ENCODE measurements at places on chromosomes 16 and 17.

DNA sequence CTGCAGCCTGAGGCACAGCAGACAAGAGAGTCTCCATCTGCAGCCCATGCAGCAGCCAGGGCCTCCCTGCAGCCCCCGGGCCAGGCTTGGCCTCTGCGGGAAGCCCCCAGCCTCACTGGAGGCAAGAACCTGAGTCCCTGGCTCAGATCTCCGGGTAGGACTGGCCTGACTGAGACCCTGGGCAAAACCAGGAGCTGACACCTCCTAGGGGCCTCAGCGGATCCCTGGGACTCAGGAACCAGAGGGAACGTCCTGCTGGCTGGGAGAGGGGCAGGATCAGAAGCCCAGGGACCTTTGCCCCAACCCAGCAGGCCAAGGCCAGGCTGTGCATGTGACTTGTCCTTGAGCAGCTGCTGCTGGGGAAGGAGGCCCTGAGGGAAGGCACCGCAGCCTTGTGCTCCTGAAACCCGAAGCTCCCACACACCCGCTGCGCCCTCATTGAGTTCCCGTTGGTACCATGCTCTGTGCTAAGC, 1.7 kb upstream of the PRSS21 start:
- no peak for DNase-seq

DNA sequence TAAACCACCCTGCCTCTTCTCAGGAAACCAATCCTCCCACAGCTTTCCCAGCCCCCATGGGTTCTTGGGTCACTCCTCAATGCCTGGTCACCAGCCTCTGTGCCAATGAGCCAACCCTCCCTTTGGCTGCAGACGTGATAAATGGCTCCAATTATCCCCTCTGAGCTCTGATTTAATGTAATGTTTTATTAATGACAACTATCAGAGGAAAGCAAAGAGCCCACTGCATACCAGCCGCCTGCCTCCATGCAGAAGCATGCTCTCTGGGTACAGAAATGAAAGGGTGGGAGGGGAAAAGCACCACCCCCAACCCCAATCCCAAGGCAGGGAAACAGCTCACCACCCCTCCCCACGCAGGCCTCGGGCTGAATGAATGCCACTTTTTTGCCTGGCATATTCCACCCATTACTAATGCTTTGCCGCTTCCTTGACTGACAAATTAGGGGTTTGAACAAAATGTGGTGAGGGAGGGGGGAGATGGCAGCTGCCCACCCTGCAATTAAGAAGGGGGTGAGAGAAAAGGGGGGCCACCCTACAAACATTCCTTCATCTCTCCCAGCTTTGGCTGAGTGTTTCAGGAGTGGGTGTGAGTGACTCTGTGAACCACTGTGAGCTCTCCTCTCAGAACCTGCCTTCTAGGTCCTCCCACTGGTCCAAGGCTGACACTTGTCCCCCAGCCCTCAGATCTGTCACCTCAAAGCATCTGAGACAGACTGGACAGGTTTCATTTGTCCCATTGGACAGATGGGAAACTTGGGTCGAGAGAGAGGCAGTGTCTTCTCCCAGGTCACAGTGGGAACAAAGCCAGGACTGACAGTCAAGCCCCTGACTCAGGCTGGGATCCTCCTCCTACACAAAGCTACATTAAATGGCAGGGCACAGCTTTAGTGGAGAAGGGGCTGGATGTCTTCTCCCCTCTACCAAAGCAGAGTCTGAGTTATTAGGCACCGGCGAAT, 161.5 kb downstream of the TMEM132E start:
- peak; percentile 38 for DNase-seq

DNA sequence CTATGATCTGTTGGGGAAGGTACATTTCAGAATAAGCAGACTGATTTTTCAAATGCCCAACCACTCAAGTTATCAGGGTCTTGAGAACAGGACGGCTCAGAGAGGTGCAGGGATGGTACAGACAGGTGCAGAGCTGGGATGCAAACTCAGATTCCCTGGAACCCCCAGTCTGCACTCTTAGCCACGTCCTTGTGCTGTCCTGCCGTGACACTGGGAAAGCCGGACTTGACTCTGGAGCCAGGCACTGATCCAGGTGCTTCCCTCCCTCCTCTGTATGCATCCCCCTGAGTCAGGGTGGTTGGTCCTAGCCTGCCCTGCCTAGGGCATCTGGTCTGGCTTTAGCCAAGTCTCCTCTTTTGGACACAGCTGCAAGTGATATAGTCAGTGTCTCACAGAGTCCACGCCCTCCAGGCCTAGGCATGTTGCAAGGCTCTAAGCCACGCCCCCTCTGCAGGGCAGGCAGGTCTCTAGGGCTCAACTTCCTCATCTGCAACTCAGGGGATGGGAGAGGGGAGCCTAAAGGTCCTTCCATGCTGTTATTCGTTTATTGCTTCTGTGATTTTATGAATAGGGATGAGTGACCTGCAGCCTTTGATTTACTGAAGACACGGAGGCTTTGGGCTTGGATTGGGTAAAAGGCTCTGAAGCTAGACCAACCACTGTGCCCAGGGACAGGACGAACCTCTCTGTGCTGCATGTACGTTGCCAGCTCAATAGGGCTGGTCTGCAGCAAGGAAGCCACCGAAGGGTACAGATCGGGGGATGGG, 97.3 kb downstream of the SDK2 start:
- DNase-seq = no peak

DNA sequence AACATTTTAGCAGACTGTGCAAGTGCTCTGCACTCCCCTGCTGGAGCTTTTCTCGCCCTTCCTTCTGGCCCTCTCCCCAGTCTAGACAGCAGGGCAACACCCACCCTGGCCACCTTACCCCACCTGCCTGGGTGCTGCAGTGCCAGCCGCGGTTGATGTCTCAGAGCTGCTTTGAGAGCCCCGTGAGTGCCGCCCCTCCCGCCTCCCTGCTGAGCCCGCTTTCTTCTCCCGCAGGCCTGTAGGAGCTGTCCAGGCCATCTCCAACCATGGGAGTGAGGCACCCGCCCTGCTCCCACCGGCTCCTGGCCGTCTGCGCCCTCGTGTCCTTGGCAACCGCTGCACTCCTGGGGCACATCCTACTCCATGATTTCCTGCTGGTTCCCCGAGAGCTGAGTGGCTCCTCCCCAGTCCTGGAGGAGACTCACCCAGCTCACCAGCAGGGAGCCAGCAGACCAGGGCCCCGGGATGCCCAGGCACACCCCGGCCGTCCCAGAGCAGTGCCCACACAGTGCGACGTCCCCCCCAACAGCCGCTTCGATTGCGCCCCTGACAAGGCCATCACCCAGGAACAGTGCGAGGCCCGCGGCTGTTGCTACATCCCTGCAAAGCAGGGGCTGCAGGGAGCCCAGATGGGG, 3.1 kb downstream of the GAA start:
- DNase-seq = no peak

GRCh38 chr17:68378268-68379176, 78.8 kb downstream of the WIPI1 start:
- peak; percentile 87 for DNase-seq

- DNase-seq = no peak
These were observed 314.2 kb downstream of the FOXL1 start for GRCh38 chr16:86892509-86892908.

DNA sequence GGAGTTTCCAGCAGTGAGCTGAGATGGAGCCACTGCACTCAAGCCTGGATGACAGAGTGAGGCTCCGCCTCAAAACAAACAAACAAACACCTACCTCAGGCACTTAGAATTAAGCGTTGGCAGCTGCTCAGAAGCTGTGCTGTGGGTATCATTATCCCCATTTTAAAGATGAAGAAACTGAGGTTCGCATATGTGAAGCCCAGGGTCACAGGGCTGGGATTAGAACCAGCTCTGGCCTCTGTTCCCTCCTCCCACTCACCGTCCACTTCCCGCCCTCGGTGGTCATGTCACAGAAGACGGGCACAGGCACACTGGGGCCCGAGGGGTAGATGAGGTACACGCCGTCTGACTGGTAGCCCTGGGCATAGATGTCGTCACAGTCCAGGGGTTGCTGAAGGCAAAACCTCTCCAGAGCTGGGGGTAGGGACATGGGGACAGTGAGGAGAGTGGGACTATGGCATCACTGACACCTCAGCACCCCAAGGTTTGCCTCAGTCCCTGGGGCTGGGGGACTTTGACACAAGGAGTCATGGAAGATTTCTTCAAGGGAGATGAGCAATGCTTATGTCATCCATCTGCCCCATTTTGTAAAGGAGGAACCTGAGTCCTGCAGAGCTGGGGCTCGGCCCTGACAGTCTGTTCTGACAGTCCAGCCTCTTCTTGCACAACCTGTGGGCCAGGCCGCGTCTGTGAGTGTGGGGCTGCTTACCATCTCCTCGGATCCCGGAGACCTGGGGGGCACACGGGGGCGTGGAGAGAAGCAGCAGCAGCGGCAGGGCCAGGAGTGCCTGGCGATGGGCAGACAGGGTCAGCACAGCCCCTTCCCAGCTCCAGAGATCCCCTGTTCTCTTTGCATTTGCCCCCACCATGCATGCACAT, 700 bp downstream of the MFAP4 start:
- DNase-seq = no peak

- peak; percentile 24 for DNase-seq
These were observed 57.7 kb downstream of the TBC1D16 start for GRCh38 chr17:79977708-79978547.

- no peak for DNase-seq
These were observed 287.1 kb upstream of the ASIC2 start for GRCh38 chr17:33580215-33580614.

- peak; percentile 80 for DNase-seq
These were observed 6.0 kb upstream of the TPPP3 start for GRCh38 chr16:67399218-67399733.

DNA sequence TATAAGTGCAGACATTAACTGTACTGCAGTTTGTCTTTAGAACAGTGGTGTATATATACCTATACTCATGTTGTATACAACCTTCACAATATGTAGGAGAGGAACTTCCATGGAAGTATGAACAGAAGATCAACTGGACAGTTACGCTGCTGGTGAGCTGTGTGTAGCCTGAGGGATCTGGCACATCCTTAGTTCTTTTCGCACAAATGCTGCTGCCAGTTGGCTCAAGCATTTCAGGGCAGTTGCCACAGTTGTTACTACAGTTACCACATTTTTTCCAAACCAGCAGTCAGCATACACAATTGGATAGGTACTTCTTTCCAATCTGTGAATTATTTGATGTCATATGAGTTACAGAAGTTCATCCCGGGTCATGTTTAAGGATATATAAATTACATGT, 539.6 kb upstream of the HSBP1 start:
- DNase-seq = no peak

DNA sequence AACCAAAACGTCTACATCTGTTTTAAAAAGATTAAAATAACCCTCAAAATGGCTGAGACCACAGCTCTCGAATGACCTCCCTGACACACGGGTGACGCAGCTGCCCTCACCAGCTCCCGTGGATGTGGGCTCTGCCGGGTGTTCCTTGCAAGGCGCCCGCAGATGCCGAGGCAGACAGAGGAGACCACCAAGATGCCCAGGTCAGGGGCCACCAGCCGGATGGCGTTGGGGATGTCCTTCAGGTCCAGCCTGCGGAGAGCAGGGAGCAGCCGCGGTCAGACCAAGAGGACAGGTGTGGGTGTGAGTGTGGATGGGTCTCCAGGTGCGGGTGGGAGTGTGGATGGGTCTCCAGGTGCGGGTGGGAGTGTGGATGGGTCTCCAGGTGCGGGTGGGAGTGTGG, 35.1 kb downstream of the CTU2 start:
- DNase-seq = no peak

- no peak for DNase-seq
These were observed 21.4 kb upstream of the ABR start for GRCh38 chr17:1201132-1201702.

DNA sequence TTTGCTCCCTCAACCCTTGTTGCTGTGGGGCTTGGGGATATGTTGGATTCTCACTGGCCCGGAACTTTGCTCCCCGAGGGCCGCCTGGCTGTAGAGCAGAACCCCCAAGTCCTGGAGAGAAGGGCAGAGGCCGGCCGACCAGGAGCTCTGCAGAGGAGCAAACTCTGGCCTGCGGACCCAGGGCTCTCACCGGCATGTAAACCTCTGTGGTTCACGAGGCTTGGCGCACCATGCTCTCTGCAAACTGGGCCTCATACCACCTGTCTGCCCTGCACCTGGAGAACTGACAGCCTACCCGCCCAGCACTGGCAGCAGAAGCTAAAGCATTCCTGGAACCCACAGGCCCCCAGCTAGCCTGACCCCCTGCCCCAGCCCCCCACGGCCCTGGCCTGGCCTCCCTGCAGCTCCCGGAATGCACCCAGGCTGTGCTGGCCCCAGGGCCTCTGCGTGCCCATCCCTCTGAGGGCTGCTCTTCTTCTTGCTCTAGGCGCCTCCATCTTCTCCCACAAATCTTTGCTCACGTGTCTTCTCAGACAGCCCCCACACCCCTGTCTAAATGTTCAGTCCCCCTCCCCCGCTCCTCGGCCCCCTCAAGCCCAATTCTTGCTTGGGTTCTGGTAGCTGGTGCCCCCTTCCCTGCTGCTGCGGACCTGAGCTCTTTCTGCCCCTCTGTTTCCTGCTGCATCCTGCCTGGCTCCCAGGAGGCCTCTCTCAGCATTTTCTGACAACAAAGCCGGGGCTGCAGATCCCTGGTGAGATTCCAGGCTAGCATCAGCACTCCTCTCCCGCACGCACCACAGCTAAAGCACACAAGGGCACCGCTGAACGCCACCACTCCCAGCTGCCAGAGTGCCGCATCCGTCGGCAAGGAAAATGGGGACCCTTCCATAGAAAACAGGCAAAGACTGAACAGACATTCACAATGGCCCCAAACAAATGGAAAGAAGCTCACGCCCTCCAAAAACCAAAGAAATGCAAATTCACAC, 23.3 kb downstream of the ACTG1 start:
- peak; percentile 57 for DNase-seq

DNA sequence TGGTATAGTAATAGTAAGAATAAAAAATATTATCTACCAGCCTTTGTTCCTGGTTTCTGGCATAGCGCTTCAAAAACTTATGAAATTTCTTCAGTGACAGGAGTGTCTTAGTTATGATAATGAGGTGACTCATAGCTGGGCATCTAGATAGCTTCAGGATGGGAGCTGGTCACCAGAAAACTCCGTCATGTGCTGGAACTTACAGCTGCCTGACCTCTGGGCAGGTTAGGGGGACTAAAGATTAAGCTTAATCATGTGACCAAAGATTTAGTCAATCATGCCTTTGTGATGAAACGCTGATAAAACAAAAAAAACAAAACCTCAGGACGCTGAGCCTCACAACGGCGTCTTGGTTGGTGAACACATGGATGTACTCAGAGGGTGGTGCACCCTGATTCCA, 154.2 kb downstream of the MYO1D start:
- no peak for DNase-seq

DNA sequence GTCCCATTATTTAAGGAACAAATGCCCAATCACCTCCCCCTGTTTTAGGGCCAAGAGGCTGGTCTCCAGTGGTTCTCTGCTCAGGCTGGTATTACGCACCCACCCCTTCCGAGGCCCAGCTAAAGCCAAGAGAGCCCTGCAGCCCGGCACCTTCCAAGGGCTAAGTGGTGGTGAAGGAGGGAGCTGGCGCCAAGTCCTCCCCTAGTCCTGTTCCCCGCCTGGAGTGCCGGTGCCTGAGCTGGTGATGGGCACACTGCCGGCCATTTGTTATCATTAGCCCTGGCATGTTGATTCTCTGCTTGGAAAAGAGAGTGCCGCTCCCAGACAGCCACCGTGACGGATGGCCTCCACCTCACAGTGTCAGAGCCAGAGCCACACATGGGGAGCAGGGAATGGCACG, 31.9 kb downstream of the GRIN2C start:
- DNase-seq = no peak
